ENCODE measurements at places on chromosomes 2 and 18.
A peak's percentile ranks its signal among the peaks of the same experiment; 100 is the strongest.

DNA sequence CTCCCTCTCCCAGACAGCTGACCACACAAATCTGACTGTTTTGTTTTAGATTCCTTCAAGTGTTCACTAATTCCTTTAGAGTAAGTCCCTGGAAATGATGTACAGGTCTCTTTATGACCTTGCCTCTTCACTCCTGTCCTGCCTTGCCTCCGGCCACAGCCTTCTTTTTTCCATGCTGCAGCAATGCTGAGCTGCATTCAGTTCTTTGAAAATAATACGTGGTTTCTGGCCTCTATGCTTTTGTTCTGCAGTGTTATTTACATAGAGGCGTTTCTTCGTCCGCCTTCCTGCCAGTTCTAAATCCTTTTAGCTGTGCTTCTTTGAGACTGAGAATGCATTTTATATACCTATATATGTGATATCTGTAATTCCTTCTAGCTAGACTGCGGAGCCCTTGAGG is 87.2 kb downstream of the PPP1R1C start:
- DNase-seq: no peak

GRCh38 chr2:1613731-1614354 is 130.5 kb downstream of the PXDN start:
- DNase-seq: no peak

DNA sequence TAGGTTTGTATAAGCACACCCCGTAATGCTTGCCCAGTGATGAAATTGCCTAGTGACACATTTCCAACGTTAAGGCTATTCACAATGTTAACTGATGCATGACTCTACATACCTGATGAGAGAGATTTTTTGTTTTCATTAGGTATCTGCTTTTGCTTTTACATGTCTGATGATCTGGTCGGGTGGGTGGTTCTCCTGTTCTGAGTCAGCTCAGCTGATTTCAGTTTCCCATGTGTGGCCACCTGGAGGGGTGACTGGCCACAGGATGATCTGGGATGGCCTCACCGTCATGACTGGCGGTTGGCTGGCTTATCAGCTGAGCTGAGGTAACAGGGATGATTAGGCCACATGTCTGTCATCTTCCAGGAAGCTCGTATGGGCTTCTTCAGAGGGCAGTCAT is 33.8 kb upstream of the ACYP2 start:
- DNase-seq: no peak

DNA sequence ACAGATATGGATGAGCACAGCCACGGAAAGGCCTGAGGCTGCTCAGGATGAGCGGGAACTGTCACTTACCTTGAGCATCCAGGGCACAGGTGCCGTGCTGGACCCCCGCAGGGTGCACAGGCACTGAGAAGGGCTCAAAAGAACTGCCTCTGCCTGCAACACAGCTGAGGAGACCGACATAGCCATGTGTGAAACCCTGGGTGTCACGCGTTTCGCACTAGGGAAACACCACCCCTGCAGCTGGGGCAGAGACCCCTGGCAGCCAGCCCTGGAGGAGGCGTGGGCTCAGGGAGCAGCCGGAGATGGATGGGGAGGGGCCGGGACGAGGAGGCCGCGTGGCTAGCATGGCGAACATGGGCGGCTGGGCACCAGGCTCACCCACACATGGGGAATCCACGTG is 228.9 kb downstream of the EIPR1 start:
- DNase-seq: no peak

DNA sequence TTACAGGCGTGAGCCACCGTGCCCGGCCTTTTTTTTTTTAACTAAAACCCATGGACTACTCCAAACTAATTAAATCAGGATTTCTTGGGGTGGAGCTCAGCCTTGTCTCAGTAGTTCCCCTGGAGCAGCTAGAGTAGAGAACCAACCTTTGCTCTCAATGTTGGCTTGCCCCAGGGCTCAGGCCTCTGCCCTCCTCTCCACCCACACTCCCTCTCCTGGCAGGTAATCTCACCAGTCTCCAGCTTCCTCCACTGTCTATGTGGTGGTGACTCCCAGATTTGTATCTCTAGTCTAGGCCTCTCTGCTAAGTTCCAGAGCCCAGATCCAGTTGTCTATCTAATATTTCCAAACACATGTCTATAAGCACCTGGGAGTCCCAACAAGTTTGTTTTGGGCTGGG is 9.6 kb upstream of the MTA3 start:
- DNase-seq: no peak

DNA sequence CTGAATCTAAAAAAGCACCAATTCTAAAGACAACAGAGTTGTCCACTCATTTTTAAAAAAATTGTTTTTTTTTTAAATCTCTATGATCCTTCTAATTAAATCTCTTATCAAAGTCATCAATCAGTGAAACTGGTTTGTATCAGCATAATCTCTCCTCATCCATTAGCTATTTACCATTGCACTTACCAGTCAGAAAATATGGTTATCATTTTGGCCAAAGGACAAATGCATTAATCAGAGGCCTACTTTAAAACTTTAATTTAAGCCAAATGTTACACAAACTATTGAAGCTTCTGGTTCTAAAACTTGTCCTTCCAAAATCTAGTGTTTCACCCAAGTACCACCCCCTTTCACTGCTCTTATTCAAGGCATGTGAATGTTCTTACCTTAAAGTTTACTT is 3.8 kb downstream of the C18orf32 start:
- no peak for DNase-seq

DNA sequence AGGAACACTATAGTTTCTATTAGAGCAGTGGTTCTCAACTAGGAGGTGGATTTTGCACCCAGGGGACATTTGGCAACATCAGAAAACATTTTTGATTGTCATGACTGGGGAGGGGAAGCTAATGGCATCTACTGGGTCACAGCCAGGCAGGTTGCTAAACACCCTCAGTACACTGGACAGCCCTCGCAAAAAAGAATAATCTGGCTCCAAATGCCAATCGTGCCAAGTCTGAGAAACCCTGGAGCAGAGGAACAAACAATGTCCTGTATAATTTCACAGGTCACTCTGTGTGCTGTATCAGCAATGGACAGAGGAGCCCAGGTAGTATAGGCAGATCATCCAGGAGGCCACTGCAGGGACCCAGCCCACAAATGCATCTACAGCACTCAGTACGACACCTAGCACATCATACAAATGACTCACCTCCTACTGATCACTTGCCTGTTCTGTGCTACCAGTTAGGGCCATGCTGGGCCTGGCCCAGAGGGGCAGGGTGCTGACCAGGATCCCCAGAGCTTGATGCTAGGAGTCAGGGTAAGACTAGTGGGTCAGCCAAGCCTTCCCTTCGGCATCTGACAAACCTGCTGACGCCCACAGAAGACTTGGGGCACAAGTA is 37.6 kb downstream of the SFXN5 start:
- DNase-seq: no peak

DNA sequence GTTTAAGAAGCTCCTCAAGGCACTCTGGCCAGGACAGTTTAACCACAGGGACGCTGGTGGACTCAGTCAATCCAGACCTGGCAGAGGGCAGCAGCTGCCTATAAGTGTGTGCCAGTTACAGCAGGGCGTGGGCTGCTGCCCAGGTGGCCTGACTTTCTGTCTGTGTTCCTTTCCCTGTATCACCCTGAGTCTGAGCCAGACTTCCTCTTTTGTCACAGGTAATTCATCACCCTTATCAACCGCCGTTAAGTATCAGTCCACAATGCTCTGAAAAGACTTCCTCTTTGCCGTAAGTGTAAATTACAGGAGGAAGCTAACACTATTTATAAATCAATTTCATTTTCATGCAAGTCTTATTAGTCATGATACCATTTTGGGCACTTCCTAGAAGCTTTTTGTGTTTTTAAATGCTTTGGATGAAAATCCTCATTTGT is 7.0 kb downstream of the LPIN1 start:
- peak; percentile 52 for DNase-seq

DNA sequence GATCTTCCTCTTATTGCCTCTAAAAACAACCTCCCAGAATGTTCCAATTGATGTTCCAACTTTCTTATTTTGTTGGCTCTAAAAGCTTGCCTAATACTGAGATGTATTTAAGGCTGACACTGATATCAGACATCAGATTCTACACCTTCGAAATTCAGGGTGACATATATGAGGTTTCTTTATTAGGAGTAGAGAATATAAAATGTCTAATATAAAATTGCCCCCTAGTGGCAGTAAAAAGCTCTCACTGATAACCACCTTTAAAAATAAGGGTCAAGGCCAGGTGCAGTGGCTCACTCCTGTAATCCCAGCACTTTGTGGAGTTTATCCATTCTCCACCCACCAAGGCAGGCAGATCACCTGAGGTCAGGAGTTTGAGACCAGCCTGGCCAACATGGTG is 789.7 kb upstream of the SLC39A10 start:
- no peak for DNase-seq

- no peak for DNase-seq
These were observed 22.5 kb downstream of the SLC14A2 start for GRCh38 chr18:45637546-45638327.

- no peak for DNase-seq
These were observed 138.6 kb upstream of the ZC3H15 start for GRCh38 chr2:186347472-186347871.

GRCh38 chr2:107588181-107588580 is 238.5 kb upstream of the RGPD4 start:
- DNase-seq: no peak

GRCh38 chr2:17599617-17600016 is 59.1 kb downstream of the VSNL1 start:
- DNase-seq: no peak

GRCh38 chr2:13091861-13092378 is 375.2 kb downstream of the TRIB2 start:
- no peak for DNase-seq

GRCh38 chr2:18136881-18137475 is 258.5 kb downstream of the KCNS3 start:
- no peak for DNase-seq

DNA sequence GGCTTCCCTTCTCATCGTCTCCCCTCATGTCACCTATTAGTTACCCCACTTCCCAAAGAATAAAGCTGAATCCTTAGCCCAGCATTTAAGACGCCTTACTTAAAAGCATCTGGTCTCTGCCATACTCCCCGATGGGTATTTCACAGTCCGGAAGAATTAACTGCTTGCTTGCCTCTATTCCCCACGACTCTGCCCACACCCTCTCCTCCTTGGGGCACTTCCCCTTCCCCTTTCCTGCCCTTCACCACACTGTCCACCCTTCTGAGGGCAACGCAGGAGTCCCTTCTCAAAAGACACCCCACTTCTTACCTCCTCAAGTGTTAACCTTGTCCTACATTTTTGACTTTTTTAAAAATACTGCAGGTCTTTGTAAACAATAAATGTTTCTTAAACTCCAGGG is 60.1 kb upstream of the RMP24 start:
- DNase-seq: no peak

- DNase-seq: no peak
These were observed 376.4 kb upstream of the ATP5MC3 start for GRCh38 chr2:175557810-175558377.

DNA sequence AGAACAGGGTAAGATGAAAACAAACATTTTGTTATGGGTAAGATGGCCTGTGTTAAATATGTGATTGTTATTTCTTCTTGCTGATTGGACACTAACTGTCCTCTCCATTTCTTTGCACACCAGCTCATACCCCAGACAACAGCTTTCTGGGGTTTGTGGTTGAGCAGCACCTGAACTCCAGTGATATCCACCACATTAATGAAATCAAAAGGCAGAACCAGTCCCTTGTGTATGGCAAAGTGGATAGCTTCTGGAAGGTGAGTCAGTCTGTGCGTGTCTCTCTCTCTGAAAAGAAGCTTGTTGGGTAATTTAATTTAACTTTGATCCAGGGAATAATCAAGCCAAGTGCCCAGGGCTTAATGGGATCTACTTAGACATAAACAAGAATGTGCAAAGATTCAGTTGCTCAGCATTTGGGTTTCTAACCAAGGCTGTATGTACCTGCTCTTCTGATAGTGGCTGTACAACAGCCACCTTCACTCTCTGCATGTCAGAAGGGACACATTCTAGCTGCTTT is 108.3 kb downstream of the MGAT5 start:
- DNase-seq: no peak

DNA sequence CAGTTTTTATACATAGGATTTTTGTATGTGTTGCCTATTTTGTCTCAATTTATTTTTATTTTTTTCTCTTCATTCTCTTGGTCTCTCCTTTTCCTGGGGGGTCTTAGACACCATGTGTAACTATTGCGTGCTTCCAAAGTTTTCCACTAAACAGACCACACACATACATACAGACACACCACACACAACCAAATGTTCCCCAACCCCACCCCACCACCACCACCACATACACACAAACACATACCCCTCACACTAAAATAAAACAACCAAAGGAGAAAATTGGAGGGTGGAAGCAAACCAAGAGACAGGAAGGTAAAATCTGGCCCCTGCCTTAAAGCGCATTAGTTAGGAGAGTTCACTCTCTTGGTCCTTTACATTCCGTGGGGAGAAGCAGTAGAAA is 30.0 kb upstream of the ANXA4 start:
- no peak for DNase-seq

GRCh38 chr2:228039752-228040534 is 141.5 kb downstream of the SPHKAP start:
- DNase-seq: no peak

- DNase-seq: no peak
These were observed 678.5 kb downstream of the ARHGAP15 start for GRCh38 chr2:143807671-143808070.

- DNase-seq: no peak
These were observed 37.7 kb downstream of the NETO1 start for GRCh38 chr18:72830109-72830508.

GRCh38 chr2:25853038-25853638 is 25.1 kb downstream of the ASXL2 start:
- DNase-seq: no peak

- DNase-seq: no peak
These were observed 90.9 kb downstream of the GPD2 start for GRCh38 chr2:156526950-156527636.

- DNase-seq: peak; percentile 46
These were observed 41.1 kb downstream of the NHEJ1 start for GRCh38 chr2:219119422-219120043.

GRCh38 chr2:27185331-27186026 is 26.4 kb upstream of the ATRAID start:
- DNase-seq: no peak

- DNase-seq: no peak
These were observed 19.6 kb upstream of the REL start for GRCh38 chr2:60861736-60862135.

- no peak for DNase-seq
These were observed 20.0 kb upstream of the SERPINB3 start for GRCh38 chr18:63681449-63682340.

DNA sequence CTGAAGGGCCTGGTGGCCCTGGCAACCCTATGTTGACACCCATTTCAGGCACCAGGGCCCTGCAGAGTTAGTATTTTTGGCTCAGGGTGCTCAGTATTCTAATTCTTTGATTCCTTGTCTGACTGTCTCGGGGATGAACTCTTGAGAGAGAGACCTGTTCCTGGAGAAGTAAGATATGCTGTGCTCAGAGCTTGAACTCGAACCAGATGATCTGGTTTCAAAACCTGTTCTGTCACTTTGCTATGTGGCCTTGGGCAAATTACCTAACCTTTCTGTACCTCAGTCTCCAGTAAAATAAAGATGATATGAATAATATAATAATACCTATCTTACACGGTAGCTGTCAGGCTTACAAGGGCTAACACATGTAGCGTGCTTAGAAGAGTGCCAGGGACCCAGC is 294.2 kb downstream of the DYSF start:
- no peak for DNase-seq

Measured in stimulated activated CD4-positive, alpha-beta T cell treated with anti-CD3 and anti-CD28 coated beads, Interleukin-4, amount 100 ng/mL, for 4 hours (primary cell).